LNCaP clone FGC (cell line): ENCODE measurements at places on chromosomes 16 and 17.

GRCh38 chr16:81261049-81261648, 22.7 kb downstream of the BCO1 start:
- no peak for DNase-seq

- DNase-seq: no peak
These were observed 12.2 kb downstream of the EVPL start for GRCh38 chr17:76014925-76015261.

GRCh38 chr16:11672206-11673090, 4.2 kb downstream of the SNN start:
- no peak for DNase-seq

DNA sequence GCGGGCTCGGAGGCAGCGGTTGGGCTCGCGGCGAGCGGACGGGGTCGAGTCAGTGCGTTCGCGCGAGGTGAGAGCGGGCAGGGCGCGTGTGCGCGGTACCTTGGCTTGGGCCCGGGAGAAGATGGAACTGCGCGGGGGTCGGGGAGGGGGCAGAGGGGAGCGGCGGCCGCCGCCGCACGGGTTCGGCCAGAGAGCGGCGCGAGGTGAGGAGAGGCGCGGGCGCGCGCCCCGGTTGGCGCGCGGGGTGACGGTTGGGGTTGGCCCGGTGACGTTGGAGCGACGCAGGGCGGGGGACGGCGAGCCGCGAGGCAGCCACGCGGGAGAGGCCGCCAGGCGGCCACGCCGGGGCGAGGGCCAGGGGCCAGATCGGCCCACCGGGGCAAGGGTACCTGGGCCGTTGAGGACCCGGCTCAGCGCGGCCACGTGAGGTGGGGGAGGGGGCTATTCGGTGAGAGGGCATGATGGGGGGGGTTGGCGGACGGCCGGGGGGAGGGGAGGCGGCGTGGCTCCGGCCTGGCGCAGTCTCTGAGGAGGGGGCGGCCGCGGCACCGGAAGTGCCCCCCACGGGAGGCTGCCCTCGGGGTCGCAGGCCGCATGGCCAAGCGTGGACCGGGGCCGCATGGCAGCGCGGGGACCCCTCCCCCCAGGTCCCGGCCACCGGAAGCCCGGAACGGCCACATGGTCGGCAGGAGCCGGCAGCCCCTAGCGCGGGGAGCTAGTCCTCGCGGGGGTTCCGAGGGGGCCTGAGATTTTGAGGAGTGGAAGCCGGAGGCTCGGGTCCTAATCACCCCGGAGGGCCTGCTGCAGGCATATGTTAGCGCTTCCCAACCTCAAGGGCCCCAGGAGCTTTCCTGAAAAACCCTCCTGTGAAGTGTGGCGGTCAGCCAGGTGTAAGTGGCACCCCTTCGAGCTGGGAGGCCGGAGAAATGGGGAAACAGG, 527 bp downstream of the EIF5A start:
- DNase-seq: no peak

GRCh38 chr17:63150994-63151464, 185.0 kb downstream of the TANC2 start:
- no peak for DNase-seq

DNA sequence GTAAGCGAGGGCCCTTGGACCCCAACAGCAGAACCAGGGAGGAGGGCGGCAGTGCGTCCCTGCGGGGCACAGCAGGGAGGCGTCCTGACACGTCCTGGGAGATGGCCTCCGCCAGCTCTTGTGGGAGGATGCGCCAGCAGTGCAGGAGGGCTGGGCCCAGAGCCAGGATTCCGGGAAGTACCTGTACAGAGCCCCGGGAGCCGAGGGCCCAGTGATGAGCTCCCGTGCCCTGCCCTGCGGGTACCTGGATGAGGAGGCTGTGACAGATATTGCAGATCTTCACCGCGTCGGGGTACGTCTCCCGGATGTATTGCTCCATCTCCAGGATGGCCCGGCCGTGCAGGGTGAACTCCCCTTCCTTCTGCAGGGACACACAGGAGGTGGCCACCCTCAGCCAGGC, 23.1 kb downstream of the KDM8 start:
- DNase-seq: no peak

DNA sequence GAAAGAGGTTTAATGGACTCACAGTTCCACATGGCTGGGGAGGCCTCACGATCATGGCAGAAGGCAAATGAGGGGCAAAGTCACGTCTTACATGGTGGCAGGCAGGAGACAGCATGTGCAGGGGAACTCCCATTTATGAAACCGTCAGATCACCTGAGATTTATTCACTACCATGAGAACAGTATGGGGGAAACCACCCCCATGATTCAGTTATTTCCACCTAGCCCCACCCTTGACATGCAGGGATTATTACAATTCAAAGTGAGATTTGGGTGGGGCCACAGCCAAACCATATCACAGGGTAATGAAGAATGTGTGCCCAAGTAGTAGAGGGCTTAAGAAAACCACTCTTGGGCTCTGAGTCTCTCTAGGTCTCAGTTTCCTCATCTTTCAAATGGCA, 85.1 kb downstream of the PRKCB start:
- no peak for DNase-seq

GRCh38 chr16:57636184-57636583, 7.8 kb downstream of the ADGRG1 start:
- DNase-seq: no peak

DNA sequence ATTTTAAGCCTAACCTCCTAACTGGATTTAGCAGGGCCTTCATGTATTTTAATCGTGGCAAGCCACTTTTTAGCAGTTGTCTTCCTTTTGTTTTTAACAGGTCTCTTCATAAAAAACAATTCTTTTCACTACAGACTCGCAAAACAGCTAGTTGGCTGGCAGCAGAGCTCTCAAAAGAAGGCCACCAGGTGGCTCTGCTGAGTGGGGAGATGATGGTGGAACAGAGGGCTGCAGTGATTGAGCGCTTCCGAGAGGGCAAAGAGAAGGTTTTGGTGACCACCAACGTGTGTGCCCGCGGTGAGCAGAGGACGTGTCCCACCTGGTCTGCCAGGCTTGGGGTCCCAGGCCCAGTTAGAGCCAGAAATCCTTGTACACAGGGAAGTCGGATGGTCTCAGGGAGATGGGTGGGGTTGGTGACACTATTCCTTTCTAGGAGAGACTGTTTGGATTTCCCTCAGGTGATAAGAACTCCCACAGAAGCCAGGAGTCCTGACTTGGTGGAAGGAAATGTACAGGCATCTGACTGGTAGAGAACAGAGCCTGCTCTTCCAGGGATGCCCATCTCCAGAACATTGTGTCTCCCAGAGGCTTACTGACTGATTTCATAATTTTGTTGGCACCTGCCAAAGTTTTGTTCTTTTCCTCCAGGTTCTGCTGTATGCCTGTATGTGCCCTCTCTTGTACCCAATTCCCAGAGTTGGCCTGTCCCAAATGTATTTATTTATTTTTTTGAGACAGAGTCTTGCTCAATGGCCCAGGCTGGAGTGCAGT, 14.9 kb upstream of the DDX19A start:
- DNase-seq: no peak

DNA sequence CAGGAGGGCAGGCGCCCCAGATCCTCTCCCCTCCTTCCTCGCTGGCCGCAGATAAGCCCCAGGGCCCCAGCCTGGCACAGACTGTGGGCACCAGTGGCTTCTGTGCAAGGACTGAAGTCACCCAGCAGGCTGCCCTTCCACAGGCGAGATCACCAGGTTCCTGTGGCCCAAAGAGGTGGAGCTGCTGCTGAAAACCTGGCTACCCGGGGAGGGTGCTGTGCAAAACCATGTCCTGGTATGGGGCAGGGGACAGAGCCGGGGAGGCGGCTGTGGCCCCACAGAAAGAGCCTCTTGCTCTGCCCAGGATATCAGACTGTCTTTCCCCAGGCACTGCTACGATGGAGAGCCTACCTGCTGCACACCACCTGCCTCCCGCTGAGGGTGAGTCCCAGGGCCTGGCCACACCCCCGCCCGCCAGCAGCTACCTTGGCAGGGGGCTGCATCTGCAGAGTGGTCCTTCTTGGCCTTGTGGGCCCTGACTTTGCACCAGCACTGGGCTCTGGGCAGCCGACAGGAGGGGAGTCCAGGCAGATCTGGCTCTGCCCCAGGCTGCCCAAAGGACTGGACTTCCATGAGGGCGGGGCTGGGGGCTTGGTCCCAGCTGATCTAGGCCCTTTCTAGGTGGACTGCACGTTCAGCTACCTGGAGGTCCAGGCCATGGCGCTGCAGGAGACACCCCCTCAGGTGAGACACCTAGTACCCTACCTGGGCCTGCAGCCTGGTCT, 615 bp downstream of the CARMIL2 start:
- no peak for DNase-seq

DNA sequence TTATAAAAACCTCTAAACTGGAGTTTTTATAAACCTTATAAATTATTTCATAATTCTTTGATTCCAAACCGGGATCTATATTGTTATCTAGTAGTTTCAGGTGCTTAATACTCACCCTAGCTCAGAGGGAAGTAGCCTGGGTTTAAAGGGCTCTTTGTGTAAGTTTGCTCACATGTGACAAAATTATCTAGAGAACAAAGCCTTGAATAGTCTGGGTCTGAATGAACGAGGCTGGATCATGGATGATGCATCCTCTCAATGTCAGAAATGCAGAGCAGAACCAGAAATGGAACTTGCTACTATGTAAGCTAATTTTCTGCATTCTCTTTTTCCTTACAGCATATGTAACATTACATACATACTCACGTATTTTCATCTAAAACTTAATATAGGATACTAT, 103.9 kb upstream of the NETO2 start:
- no peak for DNase-seq
